ENCODE measurements at places on chromosomes 11 and 22.

DNA sequence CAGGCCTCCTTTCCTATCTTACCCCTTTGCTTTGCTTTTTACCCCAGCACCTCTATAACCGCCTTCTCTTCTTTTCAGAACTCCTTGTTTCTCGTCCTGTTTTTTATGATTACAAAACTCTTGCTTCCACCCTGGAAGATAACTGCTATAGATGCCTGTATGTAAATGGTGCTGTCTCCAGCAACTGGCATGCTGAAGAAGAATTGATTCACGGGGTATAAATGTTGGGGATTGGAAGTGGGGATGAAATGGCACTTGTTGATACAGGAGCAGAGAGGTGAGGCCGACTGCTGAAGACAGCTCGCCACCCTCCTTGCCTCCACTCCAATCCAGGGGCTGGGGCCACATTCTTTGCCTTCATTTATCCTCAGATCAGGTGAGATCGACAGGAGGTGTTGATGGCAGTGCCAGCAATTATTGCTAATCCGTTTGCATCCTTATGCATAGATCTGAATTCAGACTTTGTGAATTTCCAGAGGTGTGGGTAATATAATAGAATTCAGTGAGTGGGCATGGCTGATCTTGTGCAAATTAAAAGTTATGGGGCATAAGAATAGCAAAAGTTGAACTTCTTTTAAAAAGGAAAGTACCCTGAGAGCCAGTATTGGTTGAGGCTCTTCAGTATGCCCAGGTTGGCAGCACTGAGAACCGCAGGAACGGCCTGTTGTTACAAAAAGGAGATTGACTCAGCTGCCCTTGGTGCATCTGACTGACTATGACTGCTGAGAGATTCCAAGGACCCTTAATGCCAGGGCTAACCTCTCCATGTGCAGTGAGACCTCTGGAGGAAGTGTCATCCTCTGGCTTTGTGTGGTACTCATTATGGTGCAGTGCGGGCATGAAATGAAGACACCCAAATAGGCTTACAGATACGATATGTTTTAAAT, 5.3 kb downstream of the NEAT1 start:
- DNase-seq: no peak

DNA sequence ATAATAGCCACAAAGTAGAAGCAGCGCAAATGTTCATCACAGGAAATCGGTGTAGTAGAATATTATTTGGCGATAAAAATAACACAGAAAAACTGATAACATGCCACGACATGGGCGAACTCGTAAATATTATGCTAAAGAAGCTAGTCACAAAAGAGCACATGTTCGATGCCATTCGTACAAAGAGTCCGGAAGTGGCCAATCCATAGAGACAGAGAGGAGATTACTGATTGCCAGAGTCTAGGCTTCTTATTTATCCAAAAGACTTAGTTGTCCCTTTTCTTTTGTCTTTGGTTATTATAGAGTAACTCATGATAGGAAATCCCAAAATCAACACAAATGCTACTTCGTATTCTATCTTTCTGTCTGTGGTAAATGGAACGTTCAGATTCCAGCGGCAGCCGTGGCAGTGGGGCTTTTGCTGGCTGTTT, 56.5 kb downstream of the MED15 start:
- no peak for DNase-seq

GRCh38 chr22:47091246-47091651, 328.8 kb downstream of the TBC1D22A start:
- no peak for DNase-seq

- DNase-seq: no peak
Observed at GRCh38 chr11:8298801-8299786, 35.4 kb upstream of the LMO1 start.

GRCh38 chr11:65135633-65136145, 1.4 kb upstream of the SYVN1 start:
- DNase-seq: no peak

DNA sequence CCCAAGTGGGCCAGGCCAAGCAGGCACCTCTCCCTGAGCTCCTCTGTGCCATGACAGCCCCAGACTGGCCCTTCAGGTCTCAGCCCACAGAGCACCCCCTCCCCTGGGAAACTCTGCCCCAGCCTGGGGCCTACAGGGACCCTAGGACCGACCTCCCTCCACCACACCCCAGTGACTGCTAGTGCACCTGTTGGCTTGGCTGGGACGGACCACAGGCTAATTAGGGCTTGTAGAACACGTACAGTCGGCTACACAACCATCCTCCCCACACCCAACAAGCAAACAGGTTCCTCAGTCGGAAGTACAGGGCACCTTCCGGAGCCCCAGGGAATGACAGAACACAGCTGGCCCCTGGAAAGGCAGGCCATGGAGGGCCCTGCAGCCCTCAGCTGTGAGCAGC, 4.3 kb downstream of the SBF1 start:
- no peak for DNase-seq
